ENCODE measurements at places on chromosomes 7 and 10. TPM values are rescaled to one million over a fixed set of nuclear protein-coding genes. Genes with fewer than 3 reads are reported as not detected.
A peak's percentile ranks its signal among the peaks of the same experiment; 100 is the strongest.

DNA sequence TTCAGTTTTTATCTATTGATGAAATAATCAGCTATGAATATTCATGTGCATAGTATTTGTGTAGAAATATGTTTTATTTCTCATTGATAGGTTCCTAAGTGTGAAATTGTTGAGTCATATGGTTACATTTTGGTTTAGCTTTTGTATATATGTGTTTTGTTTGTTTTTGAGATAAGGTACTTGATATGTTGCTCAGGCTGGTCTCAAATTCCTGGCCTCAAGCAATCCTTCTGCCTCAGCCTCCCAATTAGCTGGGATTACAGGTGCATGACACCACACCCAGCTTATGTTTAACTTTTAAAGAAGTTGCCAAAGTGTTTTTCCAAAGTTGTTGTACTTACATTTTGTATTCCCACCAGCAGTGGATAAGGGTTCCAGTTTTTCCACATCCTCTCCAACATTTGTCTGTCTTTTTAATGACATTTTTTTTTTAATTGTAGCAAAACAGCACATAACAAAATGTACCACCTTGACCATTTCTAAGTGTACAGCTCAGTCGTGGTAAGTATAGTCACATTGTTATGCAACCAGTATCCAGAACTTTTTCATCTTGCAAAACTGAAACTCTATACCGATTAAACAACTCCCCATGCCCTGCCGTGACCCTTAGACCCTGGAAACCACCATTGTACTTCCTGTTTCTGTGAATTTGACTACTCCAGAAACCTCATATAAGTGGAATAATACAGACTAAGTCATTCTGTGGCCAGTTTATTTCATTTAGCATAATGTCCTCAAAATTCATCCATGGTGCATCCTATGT is 12.6 kb upstream of the UBE2D1 start:
- peak; percentile 56 for DNase-seq

- no peak for DNase-seq
Measured at GRCh38 chr10:22618078-22618785, 96.1 kb downstream of the PIP4K2A start.

Gene CYP2C19
- total RNA-seq, result 4.5 TPM

DNA sequence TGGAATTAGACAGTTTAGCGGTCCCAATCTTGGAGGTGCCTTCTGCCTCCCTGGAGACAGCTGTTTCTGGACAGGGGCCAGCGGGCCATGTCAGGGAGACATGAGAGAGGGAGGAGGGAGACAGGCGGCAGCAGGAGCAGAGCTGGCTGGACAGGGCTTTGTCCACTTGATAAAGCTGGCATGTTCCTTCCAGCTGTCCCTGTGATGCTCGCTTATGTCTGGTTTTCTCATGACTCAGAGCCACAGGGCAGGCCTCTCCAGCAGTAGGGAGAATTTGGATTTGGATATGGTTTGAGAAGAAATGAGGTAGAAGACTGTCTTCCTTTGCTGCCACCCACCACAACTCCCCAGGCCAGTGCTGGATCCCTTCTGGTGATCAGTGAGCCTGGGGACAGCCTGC is 51.7 kb upstream of the SORCS3 start:
- DNase-seq, result no peak

GRCh38 chr10:86819567-86819966 is 63.1 kb downstream of the BMPR1A start:
- no peak for DNase-seq

DNA sequence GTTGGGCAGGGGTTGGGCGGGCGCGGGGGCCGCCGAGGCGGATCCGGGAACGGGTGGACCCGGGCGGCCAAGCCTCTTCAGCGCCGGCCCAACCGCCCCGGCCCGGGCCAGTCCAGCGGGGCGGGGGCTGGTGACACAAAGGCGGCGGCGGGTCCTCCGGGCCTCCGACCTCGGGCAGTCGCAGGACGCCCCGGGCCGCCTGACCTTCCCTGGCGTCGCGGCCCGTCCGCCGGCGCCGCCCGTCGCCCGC is 54.2 kb downstream of the METTL2B start:
- DNase-seq, result no peak

Gene HACD1
- 13.2 TPM for total RNA-seq

Gene ACTL6B
- not detected for total RNA-seq

- DNase-seq, result no peak
Measured at GRCh38 chr7:133412942-133413341, 160.1 kb downstream of the EXOC4 start.

Gene NHLRC2
- 20.2 TPM for total RNA-seq

Gene LGI1
- total RNA-seq, result not detected

DNA sequence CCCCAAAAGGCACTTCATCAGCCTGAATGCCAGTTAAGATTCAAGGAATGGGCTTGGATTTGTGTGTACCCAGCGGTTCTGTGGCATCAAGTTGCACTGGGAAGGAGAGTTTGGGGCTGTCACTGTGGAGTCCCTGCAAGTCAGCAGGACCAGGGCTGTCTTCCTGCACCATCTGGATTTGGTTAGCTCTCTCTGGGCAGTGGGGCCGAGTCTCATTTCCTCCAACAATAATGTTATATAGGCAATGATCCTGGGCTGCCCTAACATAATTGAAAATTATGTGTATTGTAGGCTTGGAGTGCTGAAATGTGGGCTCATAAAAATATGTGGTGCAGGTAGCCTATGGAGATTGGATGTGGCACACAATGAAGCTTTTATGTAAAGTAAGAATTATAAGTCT is 87.2 kb downstream of the TCF7L2 start:
- no peak for DNase-seq

Gene PNLIPRP3
- not detected for total RNA-seq
